ENCODE measurements at places on chromosomes 7 and 10.

DNA sequence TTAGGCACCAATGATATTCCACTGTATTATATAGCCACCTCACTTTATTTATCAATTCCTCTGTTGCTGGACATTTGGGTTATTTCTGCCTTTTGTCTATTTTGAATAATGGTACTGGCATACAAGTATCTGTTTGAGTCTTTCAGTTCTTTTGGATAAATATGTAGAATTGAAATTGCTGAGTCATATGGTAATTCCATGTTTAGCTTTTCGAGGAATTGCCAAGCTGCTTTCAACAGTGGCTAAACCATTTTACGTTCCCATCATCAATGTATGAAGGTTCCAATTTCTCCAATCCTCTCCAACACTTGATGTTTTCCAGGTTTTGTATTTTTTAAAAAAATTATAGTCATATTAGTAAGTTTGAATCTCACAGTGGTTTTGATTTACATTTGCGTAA is 42.3 kb downstream of the JMJD1C start:
- no peak for DNase-seq

GRCh38 chr10:27225011-27225590 is 15.5 kb downstream of the ACBD5 start:
- DNase-seq = no peak

DNA sequence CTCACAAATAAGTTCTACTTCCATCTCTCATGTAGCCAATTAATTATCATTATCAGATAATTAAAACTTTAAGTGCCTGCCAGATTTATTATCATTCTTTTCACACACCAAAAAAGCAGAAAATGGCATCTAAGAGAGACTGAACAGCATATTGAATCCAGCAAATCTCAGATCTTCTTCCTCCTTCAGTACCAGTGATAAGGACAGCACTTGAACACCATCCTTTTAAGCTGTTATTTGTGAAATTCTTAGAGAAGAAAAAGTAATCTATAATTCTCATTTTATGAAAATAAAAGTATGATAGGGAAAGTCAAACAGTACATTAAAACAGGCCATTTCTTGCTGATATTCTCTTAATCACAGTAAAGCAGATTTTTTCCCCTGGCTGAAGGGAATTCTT is 104.5 kb downstream of the ELAPOR2 start:
- DNase-seq = no peak

- no peak for DNase-seq
Observed at GRCh38 chr10:66928776-66929175, 2.9 kb downstream of the LRRTM3 start.

- DNase-seq = no peak
Observed at GRCh38 chr7:71016401-71016800, 115.5 kb upstream of the GALNT17 start.

- no peak for DNase-seq
Observed at GRCh38 chr10:131396121-131397050, 84.9 kb upstream of the TCERG1L start.

GRCh38 chr10:58894929-58895328 is 281.5 kb upstream of the PHYHIPL start:
- no peak for DNase-seq

GRCh38 chr7:149625340-149625946 is 127.8 kb upstream of the ZNF746 start:
- peak; percentile 44 for DNase-seq

GRCh38 chr10:69863580-69863979 is 61.9 kb downstream of the COL13A1 start:
- no peak for DNase-seq

DNA sequence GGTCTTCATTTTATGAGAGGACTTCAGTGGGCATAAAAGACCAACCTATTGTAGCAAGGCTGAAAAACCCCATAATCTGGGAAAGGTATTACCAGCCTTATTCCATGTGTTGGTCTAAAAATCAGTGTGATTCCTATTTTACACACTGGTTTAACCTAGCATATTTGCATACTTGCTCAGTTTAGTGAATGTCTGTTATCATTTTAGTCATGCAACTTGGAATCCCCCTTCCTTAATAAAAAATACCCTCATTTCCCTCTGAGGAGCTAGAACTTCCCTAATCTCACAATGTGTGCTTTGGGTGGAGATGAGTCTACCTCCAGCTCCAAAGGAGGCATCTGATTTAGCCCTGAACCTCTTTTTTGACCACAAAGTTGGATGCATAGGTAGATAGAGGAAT is 312.8 kb upstream of the SORCS1 start:
- DNase-seq = no peak

- DNase-seq = no peak
Observed at GRCh38 chr7:99624484-99624883, 7.7 kb downstream of the ZSCAN25 start.

GRCh38 chr7:29859104-29859503 is 52.8 kb downstream of the WIPF3 start:
- no peak for DNase-seq

GRCh38 chr10:121243609-121244241 is 354.5 kb downstream of the FGFR2 start:
- no peak for DNase-seq

DNA sequence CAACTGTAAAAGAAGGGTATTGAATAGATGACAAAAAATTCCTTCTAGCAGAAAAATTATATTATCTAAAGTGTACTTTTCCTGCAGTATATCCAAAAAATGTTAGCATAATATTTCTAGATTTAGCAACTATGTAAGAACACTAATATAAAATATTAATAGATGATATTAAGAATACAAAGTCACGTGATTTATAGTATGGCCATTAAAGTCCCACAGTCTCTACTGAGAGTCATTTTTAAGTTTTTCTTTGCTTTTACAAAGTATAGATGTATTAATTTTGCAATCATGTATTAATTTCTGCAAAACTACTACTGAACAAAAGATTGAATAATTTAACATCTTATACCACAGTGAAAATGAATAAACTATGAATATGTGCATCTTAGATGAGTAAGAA is 94.9 kb downstream of the ZWINT start:
- no peak for DNase-seq

DNA sequence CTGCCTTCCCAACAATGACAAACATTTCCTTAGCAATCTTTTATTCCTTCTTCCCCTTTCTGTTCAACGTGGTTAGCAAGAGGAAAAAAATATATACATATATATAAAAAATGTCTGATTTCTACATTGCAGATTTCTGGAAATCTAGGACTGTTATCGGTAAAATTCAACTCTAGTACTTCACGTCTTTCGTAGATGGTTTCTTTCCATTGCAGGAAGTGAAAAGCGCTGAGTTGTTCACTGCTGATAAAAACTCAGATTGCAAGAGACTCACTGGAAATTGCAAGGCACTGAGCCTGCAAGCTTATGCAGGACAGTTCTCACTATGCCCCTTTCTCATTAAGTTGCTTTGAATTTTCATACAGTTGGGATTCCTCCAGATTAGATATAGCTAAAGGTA is 23.9 kb downstream of the KIN start:
- DNase-seq = no peak

DNA sequence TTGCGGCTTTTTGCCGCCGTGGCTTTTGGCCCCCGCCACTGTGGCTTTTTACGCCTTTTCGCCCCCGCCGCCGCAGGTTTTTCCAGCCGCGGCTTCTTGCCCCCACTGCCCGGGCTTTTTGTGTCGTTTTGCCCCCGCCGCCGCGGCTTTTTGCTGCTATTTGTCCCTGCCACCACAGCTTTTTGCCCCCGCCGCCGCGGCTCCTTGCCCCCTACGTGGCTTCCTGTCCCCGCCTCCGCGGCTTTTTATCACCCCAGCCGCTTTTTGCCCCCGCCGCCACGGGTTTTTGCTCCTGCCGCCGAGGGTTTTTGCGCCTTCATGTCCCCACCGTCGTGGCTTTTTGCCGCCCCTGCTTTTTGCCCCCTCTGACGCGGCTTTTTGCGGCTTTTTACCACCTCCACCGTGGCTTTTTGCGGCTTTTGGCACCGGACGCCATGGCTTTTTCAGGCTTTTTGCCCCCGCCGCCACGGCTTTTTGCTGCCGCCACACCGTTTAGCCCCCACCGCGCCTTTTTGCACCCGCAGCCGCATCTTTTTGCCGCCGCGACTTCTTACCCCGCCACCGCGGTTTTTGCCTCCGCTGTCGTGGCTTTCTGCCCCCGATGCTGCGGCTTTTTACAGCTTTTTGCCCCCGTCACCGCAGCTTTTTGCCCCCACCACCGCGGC is 637.0 kb downstream of the ZNF716 start:
- no peak for DNase-seq

- DNase-seq = no peak
Observed at GRCh38 chr10:22760025-22760424, 45.6 kb upstream of the PIP4K2A start.

DNA sequence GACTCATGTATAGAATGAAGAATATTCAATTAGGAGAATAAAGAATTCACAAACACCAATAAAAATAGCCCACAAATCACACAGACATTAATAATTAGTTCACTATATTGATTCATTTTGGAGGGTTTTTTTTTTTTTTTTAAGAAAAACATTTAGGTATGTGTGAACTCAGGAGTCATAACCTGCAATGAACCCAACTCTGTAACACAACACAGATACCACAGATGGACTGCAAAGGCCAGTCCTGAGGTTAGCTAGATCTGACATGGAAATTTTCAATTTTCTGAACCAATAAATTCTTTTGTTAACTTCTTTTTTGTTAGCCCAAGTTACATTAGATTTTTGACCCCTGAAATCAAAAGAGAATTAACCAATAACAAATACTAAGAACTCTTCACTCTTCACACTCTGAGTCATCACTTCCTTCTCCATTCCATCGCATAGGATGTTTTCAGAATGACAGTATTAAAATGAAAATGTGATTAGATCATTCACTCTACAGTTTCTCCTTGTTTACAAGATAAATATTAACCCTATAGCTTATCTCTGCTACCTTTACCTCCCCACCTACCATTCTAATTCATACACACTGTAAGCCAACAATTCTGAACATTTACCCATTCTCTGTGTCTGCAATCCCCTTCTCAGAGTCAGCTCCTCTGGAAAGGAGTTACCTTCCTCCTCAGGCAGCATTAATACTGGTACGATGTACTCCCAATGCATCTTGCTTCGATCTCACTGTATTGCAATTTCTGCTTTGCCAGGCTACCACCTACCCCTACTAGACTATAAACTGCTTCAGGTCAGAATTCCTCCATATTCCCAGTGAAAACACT is 141.5 kb downstream of the LRRN3 start:
- DNase-seq = peak; percentile 2

GRCh38 chr7:36567699-36568451 is 156.4 kb downstream of the AOAH start:
- no peak for DNase-seq

DNA sequence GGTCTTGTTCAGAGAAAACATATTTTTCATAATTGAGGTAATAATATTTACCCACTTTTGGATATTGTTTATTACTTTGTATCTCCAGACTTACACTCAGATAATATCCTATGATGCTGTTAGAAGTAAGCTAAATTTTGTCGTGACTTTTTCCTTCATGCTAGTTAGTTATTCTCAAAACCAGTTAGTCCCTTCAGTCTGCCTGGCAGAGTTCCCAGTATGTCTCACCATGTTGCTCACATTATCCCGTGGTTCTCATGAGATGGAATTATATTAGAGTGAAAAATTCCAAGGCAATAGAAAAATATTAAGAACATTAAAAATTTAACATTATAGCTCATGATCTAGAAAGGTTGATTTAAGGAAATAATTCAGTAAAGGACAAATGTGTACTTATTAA is 81.5 kb upstream of the SMIM30 start:
- no peak for DNase-seq

DNA sequence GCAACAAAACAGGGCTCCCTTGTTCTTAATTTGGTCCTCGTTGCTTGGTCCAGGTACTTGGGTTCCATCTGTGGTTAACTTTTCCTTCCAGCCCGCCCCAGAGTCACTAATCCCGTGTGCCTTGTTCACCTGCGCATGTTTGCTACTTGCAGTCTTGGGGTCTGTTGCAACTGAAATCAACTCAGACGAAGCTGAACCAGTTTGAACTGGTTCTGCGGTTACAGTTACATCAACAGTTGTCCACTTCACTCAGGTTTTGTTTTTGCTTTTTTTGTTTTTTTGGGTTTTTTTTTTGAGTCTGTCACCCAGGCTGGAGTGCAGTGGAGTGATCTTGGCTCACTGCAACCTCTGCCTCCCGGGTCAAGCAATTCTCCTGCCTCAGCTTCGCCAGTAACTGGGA is 34.7 kb downstream of the TRRAP start:
- DNase-seq = no peak

DNA sequence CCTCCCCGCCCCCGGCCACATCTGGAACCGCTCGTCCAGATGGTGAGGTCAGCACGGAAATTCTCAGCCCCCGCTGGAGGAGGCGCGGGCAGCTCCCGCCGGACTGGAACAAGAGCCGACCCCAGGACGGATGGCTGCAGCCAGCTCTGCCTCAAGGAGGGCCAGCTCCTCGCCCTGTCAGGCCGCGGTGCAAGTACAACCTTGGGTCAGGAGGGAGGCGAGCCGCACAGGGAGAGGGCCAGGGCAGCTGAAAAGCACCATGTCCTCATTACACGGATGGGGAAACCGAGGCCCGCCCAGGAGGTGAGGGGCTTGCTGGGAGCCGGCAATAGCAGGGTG is 3.8 kb upstream of the GRIFIN start:
- no peak for DNase-seq

GRCh38 chr7:157224627-157225026 is 85.9 kb downstream of the UBE3C start:
- DNase-seq = no peak

DNA sequence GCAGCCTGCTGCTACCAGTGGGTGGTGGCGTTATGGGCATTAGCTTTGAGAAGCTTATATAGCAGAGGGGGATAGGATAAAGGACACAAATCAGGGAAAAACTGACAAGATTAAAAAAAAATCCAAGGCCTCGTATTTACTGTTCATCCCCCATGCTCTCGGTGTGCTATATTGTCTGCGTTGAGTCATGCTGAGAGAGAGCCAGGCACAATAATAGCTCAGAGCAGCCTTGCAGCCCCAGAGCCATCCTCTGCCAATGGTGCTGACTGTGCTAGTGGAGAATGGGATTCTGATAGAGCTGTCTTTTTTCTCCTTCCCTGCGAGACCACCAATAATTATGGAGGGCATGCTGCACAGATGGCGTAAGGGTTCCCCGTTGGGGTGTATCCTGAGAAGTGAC is 51.7 kb upstream of the FZD1 start:
- no peak for DNase-seq

- DNase-seq = no peak
Observed at GRCh38 chr7:108650467-108650866, 80.8 kb downstream of the DNAJB9 start.

DNA sequence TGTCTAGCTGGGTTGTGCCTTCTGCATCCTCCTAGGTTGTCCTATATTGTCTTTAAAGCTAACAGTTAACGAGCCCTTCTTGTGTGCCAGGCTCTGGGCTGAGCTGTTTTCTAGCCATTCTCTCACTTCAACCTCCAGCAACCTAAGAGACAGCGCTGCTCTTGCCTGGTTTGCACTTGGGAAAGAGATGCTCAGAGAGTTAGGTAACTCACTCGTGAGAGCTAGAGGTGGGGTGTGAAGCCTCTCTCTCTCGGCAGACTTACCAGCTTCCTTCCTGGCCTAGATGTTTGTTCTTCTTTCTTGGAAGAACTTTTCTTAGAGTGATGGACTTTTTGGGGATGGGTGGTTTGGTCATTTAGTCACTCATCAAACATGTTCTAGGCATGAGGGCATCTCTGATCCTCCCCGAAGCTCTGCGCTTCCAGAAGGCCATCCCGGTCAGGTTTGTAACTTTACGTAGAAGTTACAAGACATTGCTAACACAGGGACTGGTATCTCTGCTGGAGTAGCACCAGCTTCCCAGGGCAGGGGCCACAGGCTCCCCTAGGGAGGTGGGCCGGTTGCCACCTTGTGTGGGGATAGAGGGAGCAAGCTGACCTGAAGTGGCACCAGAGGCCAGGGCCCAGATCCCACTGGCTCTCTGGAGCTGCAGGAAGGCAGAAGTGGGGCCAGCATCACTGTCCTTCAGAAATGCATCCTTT is 14.3 kb downstream of the TSPAN15 start:
- no peak for DNase-seq

GRCh38 chr7:54906963-54907362 is 111.9 kb upstream of the EGFR start:
- no peak for DNase-seq

All from CD14-positive monocyte (primary cell).